ENCODE measurements at places on chromosomes 16 and 17.

DNA sequence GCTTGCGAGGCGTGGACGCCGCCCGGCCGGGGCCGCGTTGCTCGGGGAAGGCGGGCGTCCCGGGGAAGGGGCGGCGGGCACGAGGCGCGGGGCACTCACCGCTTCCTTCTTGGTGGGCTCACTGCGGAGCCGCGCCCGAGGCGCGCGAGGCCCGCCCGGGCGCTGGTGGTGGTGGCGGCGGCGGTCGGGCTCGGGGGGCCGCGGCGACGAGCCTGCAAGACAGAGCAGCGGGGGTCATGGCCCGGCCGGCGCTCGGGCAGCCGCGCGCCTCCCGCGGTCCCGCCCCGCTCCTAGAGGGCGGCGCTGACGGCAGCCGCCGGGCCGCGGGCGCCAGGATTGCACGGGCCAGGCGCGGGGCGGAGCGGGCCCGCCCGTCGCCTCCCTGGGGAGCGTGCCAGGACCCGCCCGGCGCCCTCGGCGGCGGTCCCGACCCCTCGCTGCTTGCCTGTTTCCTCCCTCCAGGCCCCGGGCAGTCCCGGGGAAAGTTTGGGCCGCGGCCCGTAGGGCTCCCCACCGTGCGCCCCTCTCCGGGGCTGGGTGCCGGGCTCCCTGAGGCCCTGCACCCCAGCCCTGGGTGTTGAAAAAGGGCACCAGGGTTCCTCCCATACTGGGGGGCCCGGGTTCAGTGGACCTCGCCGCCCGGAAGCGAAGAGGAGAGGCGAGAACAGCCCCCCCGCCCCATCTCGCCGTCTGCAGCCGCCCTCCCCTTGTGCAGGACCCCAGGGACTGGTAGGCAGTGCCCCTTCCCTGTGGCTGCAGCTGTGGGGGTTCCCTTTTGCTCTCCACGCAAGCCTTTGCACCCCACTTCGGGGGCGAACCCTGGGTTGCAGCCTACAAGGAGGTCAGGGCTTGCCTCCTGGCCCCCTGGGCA lies at the start of gene C16orf74:
TSS of gene C16orf74 (minus strand) at position 270 of the 871 bp plus-strand sequence. CDS start 15,879 bp downstream, outside the sequence.
- DNase-seq: no peak

- no peak for DNase-seq
Measured at GRCh38 chr16:13150181-13150885, 248.9 kb downstream of the SHISA9 start.

GRCh38 chr17:58079300-58080033 lies 3.8 kb upstream of the DYNLL2 start:
- DNase-seq: no peak

GRCh38 chr17:8481089-8481488 lies 45.4 kb downstream of the NDEL1 start:
- DNase-seq: no peak

DNA sequence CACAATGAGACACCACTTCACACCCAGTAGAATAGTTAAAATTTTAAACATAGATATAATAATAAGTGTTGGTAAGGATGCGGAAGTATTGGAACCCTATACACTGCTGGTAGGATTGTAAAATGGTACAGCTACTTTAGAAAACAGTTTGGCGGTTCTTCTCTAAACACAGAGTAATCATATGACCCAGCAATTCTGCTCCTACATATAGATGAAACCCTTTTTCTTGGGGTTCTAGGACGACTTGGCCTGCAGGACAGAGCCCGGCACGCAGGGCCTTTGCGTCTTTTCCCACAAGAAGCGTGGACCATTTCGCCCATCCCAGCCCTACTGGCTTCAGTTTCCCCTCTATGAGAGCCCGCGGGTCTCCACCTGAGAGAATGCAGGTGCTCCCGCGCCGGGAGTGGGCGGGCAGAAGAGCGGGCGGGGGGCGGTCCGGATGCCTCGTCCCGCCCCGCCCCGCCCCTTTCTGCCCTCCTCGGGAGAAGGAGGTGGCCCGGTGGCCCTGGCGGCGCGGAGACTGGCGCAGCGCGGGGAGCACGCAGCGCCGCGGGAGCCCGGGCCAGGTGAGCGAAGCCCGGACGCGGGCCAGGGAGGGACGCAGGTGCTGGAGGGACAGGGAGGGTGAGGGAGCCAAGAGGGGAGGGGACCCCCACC lies at the start of gene SDR42E2:
TSS of gene SDR42E2 (plus strand) at position 508 of the 657 bp plus-strand sequence. CDS start 3,077 bp downstream, outside the sequence.
- DNase-seq: peak; percentile 54

DNA sequence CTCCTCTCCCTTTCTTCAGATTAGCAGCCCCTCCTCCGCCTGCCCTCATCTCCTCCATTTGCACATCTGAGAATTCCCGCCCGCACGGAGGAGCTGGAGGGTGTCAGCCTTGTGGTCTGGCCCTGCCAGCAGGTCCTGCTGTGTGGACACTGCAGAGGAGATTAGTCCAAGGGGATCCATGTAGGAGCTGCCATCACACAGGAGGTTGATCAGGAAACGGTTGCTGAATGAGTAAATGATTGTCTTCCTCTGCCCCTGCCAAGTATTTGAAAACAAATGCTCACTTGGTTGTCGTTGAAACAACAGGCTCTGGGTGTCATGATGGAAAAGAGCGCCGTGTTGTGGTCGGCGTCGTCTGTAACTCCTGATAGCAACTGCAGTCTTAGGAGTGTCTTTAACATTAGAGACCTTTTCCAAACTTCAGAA lies 63.8 kb upstream of the CHMP6 start:
- DNase-seq: no peak

DNA sequence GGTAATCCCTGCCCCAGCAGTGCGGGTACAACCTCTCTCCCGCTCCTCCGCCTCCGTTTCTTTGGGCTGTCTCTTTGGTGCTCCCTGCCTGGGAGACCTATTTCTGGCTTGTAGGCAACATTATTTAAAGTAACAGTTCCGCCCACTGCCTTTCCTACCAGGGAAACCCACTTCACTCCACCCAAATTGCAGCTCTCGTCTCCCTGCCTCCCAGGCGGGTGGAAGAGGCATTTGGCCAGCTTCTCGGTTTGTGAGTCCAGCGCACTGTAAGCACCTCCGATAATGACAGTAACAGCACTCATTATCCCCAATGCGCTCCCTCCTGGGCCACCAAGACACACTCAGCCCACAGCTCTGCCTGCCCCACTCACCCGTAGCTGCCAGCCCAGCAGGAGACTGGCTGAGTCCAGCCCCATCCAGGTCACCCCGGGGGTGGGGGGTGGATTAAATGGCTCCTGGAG lies 165.1 kb upstream of the CDC42EP4 start:
- no peak for DNase-seq

DNA sequence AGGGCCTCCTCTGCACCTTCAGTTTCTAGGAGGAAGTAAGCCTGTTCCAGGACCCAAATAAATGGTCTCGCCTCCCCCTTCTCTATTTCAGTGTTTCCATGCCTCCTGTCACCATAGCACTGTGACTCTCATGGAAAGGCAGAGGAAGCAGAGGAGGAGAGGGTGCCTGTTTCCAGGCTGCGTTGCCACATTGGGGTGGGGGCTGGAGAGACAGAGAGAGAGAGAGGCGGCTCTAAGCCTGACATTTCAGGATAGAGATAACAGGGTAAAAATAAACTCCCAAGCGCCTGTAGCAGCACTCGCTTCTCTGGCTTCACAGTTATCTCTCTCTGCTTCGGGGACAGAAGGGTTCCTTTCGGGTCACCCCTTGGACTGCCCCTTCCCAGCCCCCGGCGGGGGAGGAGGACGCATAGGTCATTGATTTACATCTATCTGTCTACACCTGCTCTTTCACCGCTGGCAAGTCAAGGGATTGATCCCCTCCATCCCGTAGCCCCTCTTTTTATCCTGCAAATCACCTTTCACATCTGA lies 71.2 kb upstream of the MRTFB start:
- DNase-seq: no peak

GRCh38 chr16:88465387-88465983 lies 12.4 kb downstream of the ZFPM1 start:
- DNase-seq: no peak

DNA sequence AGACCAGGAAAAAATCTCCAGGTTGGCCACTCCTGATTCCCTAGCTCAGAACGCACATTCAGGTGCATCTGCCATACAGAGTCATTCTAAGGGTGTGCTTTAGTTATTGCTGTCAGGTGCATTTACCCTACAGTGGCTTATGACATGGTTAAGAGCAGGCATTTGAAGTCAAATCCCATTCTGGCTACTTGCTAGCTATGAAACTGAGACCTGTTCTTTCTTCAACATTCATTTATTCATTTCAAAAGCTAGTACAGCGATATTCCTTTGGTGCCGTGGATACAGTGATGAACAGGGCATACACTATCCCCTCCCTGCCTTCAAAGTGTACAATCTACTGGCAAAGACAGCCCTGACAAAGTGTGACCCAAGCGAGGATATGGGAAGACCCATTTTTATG lies 508.3 kb downstream of the NPIPA7 start:
- DNase-seq: no peak

DNA sequence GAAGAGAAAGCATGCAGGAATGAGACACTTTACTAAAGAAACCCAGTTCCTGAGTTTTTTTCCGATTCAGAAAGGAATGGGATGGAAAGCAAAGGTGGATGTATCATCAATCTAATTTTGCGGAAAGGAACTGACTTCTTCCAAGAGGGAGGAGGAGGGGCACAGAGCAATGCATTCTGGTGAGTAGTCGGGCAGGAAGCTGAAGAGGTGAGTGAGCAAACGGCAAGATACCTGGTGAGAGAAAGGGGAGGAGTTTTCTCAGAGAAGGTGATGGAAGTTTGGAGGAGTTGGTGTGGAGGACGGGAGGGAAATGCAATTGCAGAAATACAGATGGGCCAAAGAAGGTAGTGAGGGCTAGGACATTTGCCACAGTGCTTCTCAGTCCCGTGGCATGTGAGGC lies 713.2 kb downstream of the KCNJ2 start:
- DNase-seq: no peak

GRCh38 chr16:47888142-47888541 lies 267.7 kb downstream of the ABCC12 start:
- DNase-seq: no peak

GRCh38 chr17:68603027-68603426 lies 1.9 kb upstream of the FAM20A start:
- no peak for DNase-seq

DNA sequence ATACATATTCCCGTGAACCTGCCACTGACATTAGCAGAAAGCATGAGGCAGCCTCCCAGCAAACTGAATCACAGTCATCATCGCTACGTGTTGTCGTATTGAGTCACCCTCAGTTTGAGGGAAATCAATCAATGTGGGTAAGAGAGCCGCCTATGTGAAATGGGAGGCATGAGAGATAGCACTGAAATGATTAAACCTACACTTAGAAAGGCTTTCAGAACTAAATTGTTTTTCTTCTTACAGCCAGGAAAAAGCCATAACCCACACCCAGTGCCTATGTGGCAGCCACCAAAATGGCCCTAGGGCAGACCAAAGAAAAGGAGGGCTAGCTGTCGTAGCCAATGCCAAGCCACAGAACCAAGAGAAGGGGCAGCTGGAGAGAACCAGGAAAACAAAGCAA lies 90.5 kb downstream of the ADAMTS18 start:
- no peak for DNase-seq

DNA sequence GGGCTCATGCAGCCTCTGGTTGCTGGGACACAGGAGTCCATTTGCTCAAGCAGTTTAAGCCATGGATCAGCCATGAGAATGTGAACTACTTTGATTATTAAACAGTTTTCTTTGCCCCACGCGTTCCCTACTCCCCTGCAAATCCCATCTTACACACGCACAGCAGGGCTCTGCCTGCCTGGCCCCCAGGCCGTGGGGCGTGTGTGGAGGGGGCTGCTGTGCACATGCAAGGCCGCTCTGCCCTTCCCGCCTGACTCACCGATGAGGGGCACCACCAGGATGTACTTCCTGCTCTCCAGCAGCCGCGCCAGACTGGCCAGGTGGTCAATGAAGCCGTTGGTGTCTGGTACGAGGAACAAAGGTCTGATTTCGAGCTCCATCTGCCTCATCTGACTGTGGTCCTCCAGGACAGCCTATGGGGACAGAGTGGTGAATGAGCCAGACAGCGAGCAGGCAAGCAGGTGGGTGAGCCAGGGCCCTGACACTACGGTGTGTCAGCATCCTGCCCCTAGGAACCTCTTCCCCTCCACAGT lies 13.7 kb downstream of the HIC1 start:
- DNase-seq: no peak

DNA sequence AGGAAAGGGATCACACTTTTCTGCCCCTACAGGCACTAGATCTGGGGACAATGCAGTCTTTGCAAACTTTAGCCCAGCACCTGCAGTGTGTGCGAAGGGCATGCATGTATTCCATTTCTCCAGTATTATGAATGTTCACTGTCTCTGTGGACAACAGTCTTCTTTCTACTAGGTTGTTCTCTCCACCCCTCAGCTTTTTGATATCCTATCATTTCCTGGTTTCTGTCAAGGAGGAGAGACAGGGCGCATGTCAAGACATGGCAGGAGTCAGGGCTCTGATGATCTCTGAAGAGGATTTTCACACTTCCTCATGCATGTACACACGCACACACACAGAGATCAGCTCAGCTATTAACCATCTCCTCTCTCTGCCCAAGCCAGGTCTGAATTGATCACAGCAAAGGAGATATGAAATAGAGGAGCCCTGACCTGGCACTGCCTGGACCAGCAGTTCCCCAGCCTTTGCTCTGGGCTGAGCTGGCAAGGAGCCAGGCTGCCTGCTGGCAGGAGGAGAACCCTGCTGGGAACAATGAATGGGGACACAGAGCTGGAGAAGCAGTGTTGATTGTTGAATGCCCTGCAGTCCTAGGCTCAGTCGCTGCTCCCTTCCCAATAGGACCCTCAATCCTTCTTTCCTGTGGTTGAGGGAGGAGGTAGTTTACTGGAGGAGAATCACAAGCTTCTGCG lies 2.6 kb downstream of the GPR179 start:
- no peak for DNase-seq

DNA sequence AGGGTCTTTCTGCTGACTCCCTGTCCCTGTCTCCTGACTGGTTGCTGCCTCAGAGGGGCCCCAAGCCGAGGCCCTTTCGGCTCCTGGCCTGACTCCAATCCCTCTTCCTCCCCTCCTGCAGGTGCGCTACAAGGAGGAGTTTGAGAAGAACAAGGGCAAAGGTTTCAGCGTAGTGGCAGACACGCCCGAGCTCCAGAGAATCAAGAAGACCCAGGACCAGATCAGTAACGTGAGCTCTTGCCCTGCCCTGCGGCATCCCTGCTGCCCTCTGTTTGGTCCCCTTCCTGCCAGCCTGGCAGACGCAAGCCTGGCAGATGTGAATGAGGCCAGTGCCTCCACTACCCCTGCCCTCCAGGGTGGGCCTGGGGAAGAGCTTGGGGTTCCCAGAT lies 27.1 kb upstream of the LASP1NB start:
- DNase-seq: no peak

GRCh38 chr17:64533784-64534183 lies 27.0 kb downstream of the CEP95 start:
- DNase-seq: no peak

DNA sequence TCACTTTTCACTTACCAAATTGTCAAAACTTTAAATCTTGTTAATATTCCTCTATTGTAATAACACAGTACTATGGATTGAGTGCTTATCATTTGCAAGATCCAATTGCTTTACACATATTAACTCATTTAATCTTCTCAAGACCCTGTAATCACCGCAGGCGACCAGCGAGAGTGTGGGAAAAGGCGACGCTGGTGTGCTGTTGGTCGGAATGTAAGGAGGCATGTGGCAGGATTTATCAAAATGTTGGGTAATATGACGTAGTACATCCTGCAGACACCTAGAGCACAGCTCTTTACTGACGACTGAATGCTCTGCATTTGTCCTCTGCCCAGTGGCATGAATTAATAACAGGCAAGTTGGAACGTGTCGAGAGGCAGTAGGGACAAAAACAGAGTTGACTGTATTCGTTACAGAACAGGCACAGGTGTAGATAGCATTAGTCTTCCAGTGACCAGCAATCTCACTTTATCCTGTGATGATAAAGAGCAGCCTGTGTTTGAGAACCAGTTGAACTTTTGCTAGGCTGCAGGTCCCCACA lies 80.3 kb downstream of the TNRC6C start:
- DNase-seq: no peak

GRCh38 chr17:40470932-40471828 lies 27.9 kb downstream of the IGFBP4 start:
- no peak for DNase-seq

- DNase-seq: no peak
Measured at GRCh38 chr16:74817851-74818250, 43.2 kb upstream of the FA2H start.

Data from CD4-positive, alpha-beta T cell treated with Interferon alpha-2 for 1 hour (primary cell).